CD8-positive, alpha-beta memory T cell (primary cell): ENCODE measurements at places on chromosomes 2 and 18. TPM values are rescaled to one million over a fixed set of nuclear protein-coding genes. Genes with fewer than 3 reads are reported as not detected.

DNA sequence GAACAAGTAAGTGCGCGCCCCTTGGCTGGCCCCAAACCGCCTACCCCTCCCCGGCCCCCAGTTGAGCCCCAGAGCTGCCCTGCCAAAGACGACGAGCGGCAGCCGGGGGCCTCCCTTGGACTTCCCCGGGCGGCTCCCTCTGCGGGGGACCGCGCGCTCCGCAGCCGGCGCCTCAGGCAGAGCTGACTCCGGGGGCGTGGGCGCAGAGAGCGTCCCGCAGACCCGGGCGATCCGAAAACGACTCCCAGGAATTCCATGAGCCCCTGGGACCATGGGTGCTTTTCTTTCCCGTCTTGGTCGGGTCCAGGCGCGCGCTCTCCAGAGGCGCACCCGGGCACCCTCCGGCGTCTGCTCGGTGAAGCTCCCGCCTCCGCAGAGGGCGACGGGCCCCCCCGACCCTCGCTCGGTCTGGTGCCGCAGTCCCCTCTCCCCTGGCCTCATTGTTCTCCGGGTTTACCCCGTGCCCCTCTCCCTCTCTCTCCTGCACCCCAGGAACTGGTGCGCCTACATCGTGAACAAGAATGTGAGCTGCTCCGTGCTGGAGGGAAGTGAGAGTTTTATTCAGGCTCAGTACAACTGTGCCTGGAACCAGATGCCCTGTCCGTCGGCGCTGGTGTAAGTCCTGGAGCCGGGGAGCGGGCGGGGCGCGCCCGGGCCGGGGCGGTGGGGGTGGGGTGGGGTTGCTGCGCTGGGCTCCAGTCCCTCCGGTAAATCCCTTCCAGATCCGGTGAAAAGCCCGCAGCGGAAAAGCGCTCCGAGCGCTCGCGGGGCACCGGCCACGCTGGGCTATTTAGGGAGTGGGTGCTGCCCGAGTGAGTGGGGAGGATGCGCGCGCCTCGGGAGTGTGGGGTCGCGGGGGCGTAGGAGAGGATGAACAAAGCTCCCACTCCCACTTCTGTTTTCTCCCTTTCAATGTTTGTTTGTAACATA, 776 bp downstream of the EMILIN2 start:
- DNase-seq = no peak

ALPP gene
- polyA plus RNA-seq = not detected

GRCh38 chr2:198127627-198128026, 323.2 kb downstream of the PLCL1 start:
- DNase-seq = peak; percentile 5

- DNase-seq = no peak
Measured at GRCh38 chr2:20676353-20677215, 9.6 kb downstream of the GDF7 start.

- DNase-seq = no peak
Measured at GRCh38 chr2:195451160-195451559, 205.9 kb upstream of the SLC39A10 start.

GRCh38 chr2:173077506-173078177, 2.0 kb downstream of the MAP3K20 start:
- no peak for DNase-seq

DNA sequence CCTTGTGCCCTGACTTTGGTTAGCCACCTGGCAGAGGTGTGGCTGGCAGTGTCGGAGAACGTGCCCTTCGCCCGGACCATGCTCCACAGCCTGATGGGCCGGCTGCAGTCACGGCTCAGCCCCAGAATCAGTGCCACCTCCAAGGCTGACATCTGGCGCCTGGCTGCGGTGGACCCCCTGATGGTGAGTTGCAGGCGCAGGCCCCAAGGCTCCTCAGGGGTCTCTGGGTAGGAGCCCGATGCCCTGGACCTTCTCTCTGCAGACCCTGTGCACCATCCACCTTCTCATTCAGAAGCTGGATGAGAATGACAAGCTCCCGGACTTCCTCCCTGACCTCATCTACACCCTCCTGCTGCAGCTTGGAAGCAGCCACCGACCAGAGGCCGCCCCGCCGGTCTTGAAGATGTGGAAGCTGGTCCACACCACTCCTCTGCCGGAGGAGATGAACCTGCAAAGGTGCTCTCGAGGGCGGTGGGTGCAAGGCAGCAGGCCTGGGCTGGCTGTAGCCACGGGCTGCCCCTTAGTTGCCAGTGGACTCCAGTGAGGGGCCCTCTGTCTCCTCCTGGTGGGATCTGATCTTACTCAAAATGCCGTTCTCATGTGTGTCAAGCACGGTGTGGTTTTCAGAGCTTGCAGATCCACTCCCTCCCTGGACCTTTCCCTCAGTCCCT, 32.1 kb downstream of the HJURP start:
- DNase-seq = no peak

GRCh38 chr2:133400411-133400810, 167.9 kb downstream of the NCKAP5 start:
- no peak for DNase-seq

- DNase-seq = no peak
Measured at GRCh38 chr18:55300421-55300935, 287.5 kb downstream of the TCF4 start.

DNA sequence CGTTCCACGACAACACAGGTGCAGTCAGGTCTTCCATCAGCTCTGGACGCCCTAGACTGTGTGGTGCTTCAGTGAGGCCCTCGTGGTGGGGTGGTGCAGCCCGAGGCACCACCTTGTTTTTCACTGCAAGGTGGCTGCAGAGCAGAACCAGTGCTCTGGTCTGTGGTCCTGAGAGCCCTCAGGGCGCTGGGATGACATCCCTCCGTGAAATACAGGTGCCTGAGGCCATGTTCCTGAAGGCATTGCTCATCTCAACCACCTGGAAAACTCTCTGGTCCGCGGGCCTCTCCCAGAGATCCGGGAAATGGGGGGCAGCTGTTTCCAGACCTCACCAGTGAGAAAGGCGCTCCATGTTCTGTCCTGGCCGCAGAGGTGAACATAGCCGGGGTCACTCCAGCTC, 119.2 kb downstream of the ACOXL start:
- DNase-seq = no peak

LRRTM4 gene
- not detected for polyA plus RNA-seq

- no peak for DNase-seq
Measured at GRCh38 chr18:55449412-55450140, 138.4 kb downstream of the TCF4 start.

DNA sequence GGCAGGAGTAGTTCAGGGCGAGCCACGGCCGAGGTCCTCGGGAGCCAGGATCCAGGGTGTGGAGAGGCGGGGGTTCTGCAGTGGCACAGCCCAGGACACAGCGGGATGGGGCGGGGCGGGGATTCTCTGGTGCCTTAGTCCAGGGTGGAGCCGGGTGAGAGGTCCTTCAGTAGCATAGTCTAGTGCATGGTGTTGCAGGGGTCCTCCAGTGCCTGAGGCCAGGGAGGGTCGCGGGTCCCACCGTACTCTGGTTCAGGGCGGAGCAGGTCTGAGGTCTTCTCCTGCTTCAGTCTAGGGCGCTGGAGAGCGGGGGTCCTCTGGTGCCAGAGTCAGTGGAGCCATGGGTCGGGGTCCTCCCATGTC, 131.1 kb downstream of the CCDC74A start:
- no peak for DNase-seq

CMPK2 gene
- polyA plus RNA-seq = 10.9 TPM

DNA sequence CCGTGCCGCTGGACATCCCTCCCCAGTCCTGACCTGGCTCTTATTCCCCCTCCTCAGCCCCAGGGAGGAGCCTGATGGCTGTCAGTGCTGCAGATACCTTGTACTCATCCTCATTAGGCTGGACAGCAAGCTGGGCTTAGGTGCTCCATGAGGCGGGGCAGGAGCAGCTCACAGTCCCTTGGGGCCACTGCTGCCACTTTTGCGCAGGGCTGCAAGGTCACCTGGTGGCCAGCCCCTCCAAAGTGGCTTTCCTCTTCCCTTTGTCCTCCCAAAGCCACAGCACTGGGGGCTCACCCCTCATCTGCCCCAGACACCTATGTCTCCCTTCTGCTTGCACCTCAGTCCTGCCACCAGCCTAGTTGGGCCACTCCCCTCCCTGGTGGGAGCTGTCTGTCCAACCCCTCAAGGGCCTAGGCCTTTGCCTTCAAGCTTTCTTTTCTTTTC, 60.8 kb downstream of the FAM168B start:
- DNase-seq = no peak

- DNase-seq = no peak
Measured at GRCh38 chr2:234258562-234259141, 208.2 kb downstream of the SPP2 start.

GRCh38 chr2:174085781-174086180, 120.6 kb upstream of the SP3 start:
- DNase-seq = no peak

DNA sequence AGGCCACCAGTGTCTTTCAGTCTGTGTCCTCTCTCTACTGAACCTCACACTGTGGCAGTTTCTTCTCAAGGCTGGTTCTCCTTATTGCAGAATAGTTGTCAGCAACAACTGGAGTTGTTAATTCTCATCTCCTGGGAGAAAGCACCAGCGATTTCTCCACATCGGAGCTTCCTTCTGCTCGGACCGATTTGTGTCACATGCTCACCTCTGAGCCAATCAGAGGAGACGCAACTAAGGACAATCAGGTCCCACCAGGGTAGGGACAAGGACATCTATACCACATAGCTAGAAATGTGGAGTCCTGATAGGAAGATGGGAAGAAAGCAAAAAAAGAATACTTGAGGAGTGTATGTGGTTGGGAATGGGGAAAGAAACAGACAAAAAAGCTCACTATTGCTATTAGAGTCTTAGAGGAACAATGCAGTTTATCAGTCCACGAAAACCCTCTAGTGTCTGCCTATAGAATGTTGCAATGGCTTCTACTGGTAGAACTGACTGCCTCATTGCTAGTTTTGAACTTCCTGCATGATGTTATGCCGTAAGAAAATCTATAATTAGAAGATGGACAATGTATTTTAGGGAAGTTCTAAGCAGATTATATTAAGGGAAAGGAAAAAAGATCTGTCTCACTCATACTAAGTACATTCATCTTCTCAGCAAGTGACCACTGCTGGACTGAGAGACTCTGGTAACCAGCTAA, 169.7 kb downstream of the CDCA7 start:
- no peak for DNase-seq

GRCh38 chr2:39119732-39120520, 925 bp downstream of the SOS1 start:
- peak; percentile 71 for DNase-seq

DNA sequence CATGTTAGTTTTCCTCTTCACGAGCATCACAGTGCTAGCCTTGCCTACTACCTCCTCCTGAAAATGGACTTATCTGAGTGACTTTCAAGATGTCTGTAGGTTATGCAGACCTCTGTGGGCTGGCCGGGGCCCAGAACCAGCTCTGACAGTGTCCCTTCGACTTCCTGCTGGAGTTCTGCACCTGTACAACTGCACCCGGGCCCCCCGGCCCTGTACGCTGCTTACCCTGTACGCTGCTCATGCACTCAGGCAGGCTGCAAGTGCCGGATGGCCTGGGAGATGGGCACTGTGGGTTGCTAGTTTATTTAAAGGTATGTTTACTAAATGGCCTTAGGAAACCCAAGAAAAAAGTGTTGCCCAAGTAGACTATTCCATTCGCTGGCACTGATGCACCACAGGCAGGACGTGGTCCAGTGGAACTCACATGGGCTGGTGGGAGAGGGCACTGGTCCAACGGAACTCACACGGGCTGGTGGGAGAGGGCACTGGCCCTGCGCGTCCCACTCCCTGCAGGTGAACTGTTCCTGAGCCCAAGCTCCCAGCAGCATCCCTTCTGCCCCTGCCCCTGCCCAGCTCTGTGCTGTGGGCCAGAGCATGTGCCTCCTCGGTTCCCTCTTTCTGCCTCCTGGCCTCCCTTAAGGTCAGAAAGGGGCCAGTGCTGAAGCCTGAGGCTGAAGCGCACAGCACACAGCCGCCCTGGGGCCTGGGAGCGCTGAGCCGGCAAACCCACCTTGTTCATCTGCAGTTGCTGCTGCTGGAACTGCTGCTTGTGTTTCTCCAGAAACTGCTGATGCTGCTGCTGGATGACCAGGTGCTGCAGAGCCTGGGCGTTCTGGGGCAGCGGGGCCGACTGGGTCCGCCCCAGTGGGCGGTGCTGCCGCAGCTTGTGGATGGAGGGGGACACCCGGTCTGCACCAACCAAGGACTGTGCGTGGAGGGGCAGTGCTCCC, 274.8 kb downstream of the HDAC4 start:
- no peak for DNase-seq

DPYSL5 gene
- polyA plus RNA-seq = not detected

- no peak for DNase-seq
Measured at GRCh38 chr2:65728477-65729180, 296.2 kb upstream of the SPRED2 start.

DNA sequence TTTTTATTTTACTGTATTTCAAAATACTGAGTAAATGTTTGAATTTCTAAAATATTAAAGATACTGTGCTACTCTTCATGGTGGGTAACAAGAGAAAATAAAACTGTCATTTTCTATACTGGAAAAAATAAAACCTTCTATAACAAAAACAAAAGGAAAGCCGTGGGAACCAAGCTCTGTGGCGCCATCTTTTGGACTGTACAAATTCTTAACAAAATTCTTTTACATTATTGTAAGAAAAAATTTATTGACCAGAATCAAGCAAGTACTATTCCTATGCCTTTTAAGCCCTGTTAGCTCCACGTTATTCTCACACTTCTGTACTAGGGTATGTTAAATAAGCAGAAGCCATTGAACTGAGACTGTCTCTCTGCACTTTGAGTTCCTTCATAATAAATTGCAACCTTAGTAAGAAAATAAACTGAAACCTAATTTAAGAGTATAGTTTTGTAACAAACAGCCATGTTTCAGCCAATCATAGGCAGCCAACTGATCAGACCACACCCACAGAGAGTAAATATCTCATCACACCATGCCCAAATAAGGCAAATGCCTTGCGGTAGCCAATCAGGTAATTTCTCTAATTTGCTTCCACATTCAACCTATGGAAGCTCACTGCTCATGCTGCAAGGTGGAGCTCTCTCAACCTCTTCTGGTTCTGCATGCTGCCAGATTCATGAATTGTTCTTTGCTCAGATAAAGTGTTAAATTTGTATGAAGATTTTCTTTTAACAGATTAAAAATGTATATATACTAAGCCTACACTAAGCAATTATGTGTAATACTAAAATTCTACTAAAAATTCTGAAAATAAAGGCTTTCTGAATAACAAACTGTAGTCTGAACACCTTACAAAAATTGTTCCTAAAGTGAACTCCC, 42.2 kb downstream of the HIBCH start:
- DNase-seq = no peak

- DNase-seq = no peak
Measured at GRCh38 chr2:171124541-171124940, 36.2 kb downstream of the TLK1 start.

PDCD1 gene
- polyA plus RNA-seq = 41.8 TPM

DNA sequence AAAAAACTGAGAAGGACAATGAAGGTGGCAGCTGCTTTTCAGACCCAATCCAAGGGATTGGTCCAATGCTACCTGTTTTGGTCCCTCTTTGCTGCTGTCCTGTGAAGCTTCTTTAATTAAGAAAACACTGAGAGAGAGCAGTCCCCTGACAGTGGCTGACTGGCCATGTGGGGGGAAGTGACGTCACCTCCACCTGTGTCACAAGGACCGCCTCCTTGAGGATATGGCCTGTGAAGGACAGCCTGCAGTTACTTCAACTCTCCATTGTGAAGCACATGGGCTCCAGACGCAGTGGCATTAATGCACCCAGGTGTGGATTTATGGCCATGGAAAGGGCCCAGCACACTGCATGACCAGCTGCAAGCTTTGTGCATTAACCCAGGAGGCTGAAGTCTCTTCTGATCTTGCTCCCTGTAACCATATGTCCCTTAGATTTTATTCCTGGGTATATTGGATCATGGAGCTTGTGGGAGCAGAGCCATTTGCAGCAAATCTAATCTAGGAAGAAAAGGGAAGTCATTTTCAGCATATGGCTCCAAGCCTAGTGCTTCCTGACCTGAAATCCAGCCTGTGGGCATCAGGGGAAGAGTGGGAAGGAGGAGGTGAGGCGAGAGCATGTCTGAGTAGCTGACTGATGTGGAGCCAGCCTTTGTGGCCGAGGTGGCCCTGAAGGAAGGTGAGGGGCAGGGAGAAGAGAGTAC, 32.2 kb downstream of the KIF5C start:
- DNase-seq = no peak
